T-helper 2 cell (primary cell): ENCODE measurements at places on chromosomes 4 and X.

GRCh38 chr4:6068986-6069385 lies 50.8 kb upstream of the C4orf50 start:
- no peak for DNase-seq

DNA sequence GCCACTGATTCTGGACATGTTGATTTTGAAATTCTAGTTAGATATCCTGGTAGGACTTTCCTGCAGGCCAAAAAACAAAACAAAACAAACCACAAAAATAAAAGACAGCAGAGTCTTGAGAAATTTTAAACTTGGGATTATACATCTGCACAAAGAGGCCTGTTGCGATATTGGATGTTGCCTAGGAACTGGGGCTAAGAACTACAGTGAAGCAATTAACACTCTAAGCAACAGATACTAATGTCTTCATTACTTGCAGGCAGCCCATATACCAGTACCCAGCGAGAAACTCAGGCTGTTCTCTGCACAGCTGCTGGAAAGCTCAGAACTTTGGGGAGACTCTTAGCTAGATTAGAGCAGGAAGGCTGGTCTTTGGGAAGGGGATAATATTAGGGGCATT lies 69.1 kb upstream of the SCOC start:
- DNase-seq, result no peak

DNA sequence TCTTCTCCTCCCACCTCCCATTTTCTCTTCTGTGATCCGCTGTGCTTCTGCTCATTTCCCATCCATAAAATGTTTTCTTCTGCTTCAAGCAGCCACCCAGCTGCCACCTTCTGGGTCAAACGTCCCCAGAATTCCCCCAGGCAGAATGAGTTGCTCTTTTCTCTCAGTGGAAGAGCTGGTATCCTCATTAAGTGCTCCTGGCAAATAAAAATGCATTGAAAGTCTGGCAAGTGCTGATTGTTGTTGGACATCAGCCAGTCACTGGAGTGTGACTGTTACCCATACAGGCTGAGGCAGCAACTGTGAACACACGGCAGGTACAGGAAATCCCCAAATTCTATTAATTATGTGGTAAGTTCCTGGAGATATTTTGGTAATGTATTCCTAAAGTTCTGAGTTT lies 52.6 kb downstream of the LIMCH1 start:
- DNase-seq, result no peak

- no peak for DNase-seq
Observed at GRCh38 chr4:8293131-8293975, 23.8 kb downstream of the HTRA3 start.

DNA sequence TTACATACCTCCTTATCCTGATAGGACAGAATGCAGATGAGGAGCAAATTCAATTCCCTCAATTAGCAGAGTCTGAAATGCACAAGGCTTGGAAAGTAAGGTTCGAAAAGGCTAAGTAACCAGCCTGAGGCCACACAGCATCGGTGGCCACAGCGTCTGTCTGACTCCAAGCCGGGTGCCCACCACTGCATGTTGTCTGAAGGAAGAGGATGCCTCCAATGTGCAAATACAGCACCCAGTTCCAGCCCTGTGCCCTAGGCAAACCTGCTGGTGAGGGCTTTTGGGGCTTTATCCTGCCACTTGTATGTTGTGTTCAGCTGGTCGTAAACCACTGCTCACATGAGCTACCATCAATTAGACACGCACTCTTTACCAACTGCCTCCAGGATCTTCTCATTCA lies 48.6 kb upstream of the PPP2R2C start:
- DNase-seq, result no peak

DNA sequence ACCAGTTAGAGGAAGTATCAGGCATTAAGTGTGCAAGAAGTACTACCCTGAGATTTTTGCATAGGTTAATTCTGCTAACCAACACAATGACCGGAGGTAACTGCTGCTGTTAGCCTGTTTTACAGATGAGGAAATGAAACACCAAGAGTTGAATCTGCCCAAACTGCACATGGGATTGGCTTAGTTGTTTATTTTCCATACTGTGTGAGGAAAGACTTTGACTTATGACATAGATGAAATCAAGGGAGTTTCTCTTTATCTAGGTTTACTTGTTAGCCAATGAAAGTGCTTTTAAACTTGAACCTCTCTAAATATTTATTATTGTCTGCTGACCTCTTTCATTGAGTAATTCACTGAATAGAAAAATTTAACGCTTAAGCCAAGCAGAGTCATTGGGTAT lies 10.3 kb downstream of the GUCY1B1 start:
- DNase-seq, result no peak

- no peak for DNase-seq
Observed at GRCh38 chr4:175811228-175811627, 836 bp downstream of the GPM6A start.

GRCh38 chrX:100980608-100981497 lies 11.3 kb downstream of the ARL13A start:
- no peak for DNase-seq

- DNase-seq, result no peak
Observed at GRCh38 chr4:11847167-11847566, 418.5 kb upstream of the HS3ST1 start.

GRCh38 chr4:27149541-27150212 lies 289.0 kb downstream of the STIM2 start:
- DNase-seq, result no peak

- no peak for DNase-seq
Observed at GRCh38 chr4:107133965-107134653, 98.0 kb upstream of the DKK2 start.

GRCh38 chrX:150018931-150019361 lies 80.7 kb upstream of the EOLA2 start:
- no peak for DNase-seq

DNA sequence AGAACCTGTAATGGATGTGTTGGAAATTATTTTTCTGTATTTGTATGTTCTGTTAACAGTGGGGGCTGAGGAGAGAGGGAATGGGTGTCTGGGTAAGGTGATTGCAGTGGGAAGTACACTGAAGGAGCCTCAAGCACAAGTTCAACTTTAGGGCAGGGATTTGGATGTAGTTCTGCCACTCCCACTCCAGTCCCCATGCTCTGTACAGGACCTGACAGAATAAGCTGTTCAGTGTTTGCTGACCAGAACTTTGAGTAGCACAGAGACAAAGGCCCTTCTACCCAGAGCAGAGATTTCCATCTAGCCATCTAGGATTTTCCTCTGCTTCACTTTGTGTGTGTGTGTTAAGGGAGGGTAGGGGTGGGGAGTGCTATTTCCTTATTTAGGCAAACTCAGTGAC lies 49.2 kb downstream of the VSIG4 start:
- DNase-seq, result no peak

DNA sequence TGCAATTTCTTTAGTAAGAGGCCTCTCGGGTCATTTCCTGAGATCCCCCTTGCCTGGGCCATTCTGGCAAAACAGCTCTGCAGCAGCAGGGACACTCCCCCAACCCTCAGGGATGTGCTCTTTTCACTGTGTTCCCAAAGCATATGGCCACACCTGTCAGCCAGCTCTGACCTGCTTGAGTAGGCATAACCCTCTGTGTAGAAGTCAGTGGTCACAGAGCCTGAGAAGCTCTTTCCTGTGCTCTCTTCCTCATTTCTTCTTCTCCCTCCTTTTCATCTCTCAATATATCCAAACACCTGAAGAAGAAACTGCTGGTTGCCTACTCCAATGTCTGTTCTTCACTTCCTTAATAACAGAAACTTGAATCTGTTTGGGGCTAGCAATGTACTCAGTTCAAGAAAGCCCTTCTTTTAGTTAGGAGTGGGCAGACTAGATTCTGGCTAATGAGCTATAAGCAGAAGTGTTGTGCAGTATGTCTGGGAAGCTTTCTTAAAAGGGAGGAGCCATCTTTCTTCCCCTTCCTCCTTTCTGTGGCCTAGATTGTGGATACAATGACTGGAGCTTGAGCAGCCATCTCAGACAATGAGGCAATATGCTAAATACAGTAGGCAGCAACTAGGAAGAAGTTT lies 73.3 kb downstream of the PRPS1 start:
- DNase-seq, result no peak

DNA sequence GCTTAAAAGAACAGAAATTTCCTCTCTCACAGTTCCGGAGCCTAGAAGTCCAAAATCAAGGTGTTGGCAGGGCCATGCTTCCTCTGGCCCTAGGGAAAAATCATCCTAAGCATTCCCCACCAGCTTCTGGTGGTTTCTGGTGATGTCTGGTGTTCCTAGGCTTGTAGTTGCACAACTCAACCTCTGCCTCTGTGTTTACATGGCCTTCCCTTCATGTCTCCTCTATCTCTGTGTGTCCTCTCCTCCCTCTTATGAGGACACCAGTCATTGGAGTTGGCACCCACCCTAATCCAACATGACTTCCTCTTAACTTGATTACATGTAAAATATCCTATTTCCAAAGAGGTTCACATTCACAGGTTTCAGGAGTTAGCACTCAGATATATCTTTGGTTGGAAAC lies 15.4 kb downstream of the LRP2BP start:
- DNase-seq, result no peak

DNA sequence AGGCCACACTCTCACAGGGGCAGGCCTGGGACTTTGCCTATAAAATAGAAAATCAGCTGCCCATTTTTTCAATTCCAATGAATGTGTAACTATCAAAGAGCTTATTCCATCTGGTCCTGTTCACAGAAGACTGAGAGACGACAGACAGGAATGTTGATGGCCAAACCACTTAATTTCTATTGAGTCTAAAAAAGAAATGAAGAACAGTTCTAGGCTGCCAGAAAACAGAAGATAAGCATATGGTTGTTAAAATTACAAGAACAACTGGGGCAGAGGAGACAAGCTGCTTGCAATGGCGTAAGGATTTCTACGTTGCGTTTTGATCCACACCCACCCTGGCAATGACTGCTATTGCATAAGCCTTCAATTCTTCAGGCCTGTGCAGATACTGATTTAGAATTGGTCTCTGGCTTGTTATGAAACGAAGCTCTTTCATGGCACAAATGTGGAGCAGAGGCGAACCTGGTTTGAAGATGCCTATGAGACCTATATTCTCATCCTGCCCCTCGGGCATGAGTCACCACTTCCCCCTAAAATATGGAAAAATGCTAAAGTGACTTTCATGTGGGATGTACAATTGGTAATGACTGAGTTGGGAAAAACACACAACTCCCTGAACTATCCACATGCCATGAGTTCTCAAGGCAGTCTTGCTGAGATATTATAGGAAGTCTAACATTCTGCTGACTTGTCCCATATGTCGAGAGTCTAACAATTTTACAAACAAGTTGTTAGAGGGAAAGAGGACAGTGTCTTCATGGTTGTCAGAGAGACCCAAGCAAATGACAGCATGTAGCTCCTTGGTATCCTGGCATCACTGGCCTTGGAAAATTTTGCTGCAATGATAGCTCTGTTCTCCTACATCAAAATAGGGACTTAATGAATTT lies 37.9 kb upstream of the SORBS2 start:
- DNase-seq, result no peak

- DNase-seq, result no peak
Observed at GRCh38 chr4:10575414-10575813, 109.2 kb downstream of the CLNK start.

- no peak for DNase-seq
Observed at GRCh38 chrX:74420196-74421035, 877 bp upstream of the SLC16A2 start.
